ENCODE measurements at places on chromosomes 7 and 10.

DNA sequence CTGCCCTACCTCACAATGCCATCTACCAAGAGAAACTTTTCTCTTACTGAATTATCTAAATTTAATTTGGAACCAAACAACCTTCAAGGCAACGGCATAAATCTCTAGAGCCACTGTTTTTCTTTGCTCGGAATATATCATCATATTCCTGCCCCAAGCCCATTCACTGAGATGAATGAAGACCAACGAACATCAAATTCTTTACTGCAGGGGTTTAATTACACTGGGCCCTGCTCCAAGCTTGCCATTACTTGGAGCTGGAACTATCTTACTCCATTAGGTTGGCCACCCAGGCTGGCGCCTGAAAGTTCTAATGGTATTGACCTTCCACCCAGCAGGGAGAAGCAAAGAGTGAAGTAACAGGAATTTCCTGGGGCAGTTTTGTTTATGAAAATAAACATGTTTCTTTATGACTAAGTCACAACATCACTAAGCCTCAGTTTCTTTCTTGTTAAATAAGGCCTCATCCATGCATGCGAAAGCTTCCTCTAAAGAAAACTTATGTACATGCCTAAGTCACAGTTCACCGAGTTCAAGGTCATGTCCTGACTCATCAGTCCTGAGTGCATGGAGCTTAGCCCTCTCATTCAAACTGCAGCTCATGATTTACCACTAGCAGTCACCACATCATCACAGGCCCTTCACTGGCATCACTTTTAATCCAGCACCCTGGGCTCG is 42.1 kb upstream of the ANAPC16 start:
- DNase-seq: no peak

GRCh38 chr7:110418659-110419280 is 672.2 kb upstream of the LRRN3 start:
- DNase-seq: no peak

DNA sequence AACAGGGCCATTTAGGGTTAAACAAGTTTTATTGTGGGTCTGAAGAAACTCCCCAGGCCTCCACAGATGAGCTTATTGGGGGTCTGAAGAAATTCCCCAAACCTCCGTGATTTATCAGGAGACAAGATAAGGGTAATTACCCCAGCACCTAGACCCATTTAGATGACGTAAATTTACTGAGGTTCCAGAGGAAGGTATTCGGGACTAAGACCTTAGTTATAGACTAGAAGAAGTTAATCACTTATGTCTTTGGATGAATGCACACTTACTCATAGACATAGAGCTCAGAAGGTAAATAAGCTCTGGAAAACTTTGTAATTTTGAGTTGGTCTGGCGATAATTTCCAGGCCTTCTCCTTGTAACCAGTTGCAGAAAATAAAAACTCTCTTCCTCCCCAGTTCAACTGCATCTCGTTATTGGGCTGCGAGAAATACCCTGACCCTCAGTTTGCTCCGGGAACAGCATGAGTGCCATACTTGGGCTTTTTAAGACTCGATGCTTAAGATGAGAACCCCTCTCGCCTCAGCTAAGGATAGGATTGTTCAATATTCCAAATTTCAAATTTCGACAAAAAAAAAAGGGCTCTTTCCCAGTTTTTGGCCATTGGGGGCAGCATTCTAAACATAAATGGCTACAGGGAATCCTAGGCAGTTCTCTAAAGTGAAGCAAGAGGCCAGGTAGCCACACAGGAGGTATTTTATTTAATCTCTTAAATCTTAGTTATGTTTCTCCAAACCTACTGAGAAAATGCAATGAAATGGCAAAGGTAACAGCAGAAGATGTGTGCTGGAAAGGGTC is 74.7 kb upstream of the PFKP start:
- no peak for DNase-seq

DNA sequence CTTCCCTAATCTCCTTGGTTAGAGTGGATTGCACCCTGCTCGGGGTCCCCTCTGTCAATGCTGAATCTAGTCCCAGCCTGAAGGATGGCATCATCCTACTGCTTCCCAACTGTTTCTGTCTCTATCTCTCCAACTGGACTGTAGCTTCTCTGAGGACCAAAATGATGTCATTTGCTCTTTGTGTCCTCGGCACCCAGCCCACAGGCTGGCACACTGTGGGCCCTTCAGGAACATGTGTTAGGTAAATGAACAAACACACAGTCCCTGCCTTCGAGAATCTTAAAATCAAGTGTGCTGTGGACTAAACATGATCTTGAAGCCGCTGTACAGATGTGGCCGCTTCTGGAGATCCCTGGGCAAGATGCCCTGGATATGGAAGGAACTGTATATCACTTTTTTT is 5.0 kb upstream of the CDH23 start:
- no peak for DNase-seq

GRCh38 chr10:12287772-12288171 is 61.6 kb upstream of the CAMK1D start:
- DNase-seq: no peak

DNA sequence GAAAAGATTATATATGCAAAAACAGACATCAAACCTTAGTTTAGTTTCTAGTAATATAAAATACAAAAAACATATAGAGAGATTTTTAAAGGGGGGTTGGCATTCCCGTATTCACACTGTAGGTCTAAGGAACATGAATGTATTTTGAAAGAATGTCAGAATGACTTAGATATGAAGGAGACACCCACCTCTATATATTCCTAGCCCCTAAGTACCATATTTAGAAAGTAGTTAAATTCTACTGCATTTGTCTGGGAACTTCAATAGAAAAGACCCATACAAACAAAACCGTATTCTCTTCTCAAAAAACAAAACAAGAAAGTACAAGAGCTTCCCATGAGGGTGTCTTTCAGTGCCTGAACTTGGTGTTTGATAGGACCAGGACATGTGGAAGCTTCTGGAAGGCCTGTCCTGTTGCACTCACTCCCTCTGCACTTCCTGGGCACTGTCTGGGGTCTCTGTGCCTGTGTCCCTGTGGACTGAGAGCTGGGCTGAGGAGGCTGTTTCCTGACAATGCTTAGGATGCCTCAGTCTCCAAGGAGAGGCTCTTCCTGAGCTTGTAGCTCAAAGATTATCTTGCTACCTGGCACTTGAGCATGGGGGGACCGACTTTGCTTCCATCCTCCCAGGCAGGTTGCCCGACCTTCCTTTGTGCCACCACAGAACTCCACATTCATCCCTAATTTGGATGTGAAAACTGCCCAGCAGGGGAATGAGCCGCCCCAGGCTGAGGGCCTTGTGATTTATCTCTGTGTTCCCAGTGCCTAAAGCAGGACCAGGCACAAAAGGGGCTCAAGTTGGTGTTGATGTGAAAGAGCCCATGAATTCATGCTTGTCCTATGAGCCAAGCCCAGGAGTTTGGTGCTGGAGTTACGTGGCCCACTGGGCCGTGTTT is 44.4 kb upstream of the KLF6 start:
- DNase-seq: no peak

GRCh38 chr7:2038931-2039728 is 193.6 kb downstream of the MAD1L1 start:
- no peak for DNase-seq

DNA sequence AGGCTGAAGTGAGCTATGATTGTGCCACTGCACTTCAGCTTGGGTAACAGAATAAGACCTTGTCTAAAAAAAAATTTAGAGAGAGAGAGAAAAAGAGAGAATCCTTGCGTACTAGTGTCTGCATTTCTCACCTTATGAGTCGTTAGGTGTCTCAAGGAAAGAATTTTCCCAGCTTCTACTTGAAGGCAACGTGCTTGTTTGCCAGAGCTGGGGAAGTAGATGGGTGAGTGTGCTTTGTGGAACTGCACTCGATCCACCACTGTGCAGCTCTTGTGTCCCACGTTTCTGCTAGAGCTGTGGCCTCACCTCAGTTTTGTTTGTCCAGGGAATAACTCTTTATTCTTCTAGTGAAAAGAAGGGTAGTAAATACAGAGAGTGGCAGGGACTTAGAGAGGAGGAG is 38.9 kb downstream of the HDAC9 start:
- DNase-seq: no peak

DNA sequence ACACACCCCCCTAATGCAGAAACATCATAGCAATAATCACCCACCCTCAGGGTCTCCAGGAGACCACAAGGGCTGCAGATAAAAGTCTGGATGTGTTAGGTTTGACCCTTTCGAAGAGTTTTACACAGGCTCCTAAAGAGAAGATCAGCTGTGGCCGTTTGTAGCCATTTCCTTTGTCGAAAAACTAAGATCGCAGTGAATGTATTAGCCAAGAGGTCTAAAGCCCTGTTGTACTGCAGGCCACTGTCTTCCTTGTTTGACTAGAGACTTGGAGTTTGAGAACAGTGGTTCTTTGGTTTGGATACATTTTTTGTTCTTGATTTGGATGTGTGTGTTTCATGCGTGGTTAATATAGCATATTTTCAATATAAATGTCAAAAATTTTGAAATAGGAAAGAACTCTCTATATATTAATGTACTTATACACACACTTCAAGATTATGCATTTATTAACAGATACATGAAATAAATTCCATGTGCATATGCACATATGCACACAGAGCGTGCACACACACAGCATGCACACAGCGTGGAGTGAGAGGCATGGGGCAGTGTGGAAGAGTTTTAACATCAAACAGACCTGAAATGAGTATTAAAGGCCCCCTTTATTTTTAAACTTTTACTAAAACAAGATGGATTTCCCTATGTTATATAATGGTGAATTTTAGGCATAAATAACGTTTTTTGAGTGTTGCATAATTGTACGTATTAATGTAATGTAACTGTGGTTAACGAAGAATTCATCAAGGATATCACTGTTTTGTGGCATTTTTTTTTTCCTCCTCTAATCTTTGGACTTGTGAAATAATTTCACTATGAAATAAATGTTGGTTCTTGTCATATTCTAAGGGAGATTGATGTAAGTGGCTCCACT is 2.2 kb downstream of the IKZF1 start:
- DNase-seq: no peak

DNA sequence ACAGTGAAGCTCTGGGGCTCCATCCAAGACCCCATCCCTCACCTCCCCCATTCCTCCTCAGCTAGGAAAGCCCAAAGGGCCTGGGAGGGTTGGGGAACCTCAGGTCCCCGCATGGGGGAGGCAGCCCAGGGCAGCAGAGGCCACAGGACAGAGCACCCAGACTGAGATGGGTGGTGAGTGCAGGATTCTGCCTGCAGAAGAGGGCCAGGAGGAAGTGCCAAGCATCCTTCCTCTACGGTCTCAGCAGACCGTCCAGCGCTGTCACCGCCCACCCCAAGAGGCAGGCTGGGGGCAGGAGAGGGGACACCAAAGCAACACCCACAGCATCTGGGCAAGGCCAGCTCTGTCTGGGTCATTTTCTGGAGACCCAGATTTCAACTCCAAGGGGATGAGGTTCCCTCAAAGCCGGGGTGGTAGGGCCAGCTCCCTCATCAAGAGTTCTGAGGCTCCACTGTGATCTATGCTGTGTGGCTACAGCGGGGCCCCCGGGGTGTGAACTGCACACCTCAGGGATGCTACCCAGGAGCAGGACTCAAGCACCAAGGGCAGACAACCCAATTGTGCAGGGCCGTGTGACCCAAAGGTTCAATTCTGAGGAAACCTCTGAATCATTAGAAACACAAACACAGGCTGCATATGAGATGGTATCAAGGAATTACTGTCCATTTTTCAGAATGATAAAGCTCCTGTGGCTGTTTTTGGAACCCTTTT is 46.8 kb downstream of the CAMK2B start:
- DNase-seq: no peak

- DNase-seq: no peak
These were observed 67.1 kb downstream of the GNAT3 start for GRCh38 chr7:80444811-80445210.

DNA sequence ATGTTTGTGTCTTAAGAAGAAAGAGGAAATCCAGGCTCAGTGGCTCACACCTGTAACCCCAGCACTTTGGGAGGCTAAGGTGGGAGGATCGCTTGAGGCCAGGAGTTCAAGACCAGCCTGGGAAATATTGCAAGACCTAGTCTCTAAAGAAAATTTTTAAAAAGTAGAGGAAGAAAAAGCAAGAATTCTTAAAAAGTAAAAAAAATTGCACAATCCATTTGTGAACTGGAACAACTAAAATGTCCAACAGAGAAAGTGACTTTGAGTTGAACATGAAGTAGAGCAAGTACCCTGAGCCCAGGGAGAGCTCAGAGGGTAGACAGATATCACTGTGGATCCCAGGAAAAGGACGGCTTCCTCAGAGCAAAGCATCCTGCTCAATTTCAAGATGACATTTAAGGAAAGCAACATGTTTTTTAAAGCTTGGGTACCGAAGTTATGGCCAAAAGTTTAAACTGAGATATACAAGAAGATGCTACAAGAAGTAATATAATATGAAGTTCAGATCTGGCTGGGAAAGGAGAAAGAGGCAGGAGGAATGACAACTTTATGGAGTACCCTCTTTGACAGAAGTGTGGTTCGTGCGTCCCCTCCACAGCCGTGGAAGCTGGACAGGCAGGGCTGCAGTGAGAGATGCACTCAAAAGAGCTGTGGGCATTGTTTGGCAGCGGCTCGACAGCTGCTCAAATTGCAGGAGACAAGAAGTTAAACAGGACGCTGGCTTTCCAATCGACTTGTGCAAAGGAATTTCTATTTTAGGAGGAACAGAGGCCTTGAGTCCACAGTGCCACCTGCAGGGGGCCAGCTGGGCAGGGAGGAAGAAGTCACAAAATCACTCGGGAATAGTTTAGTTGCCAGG is 201.3 kb downstream of the JCAD start:
- no peak for DNase-seq

GRCh38 chr10:75073442-75073841 is 38.0 kb upstream of the SAMD8 start:
- DNase-seq: no peak

- no peak for DNase-seq
These were observed 14.5 kb downstream of the LBX1 start for GRCh38 chr10:101214446-101215396.

- peak; percentile 83 for DNase-seq
These were observed at the start of gene TMEM184A for GRCh38 chr7:1555813-1556543. Gene TMEM184A, minus strand, starts transcription at chr7:1556205. Its CDS starts 721 bp downstream, at chr7:1555484.

GRCh38 chr7:48710995-48711394 is 213.4 kb upstream of the CDC14C start:
- DNase-seq: no peak

DNA sequence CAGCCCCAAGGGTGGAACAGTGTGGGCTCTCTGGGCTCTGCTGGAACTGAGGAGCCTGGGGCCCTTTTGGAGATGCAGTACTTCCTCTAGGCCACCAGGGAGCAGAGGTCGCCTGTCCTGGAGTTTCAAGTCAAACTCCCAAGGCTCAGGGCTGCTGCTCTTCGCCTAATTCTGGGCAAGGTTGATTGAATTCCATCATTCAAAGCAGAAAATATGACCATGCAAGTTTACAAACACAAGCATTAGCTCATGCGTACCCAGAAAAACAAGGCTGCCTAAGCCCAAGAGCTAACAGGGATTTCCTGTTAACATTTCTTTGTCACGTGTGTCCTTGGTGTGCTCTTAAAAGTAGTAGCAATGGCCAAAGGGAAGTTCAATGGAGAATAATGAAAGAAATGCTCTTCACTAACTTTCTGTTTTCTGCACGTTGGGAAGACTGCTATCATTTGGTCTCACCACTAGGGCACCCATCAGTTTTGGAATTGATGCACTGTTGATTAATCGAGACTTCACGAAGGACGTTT is 20.1 kb downstream of the LDB3 start:
- DNase-seq: no peak

DNA sequence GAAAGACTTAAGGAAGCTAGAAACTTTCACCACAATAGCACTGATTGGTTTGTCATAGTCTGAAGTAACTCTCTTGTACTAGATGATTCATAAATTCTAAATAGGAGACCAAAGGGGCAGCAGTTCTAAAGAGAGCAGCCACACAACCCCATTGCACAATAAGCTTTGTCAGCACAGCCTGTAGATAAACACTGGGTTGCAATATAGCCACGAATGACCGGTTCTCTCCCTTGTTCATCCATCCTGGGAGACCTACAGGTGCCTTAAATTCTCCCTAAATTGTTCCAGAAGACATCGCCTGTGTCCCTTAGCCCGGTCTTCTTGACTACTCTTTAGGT is 167.0 kb downstream of the SNX13 start:
- DNase-seq: no peak
